ENCODE measurements at places on chromosomes 1 and 21. TPM values are rescaled to one million over a fixed set of nuclear protein-coding genes. Genes with fewer than 3 reads are reported as not detected.
A peak's percentile ranks its signal among the peaks of the same experiment; 100 is the strongest.

The TRIM67 gene
- total RNA-seq, result 0.09 TPM

The SERPINC1 gene
- total RNA-seq, result not detected

DNA sequence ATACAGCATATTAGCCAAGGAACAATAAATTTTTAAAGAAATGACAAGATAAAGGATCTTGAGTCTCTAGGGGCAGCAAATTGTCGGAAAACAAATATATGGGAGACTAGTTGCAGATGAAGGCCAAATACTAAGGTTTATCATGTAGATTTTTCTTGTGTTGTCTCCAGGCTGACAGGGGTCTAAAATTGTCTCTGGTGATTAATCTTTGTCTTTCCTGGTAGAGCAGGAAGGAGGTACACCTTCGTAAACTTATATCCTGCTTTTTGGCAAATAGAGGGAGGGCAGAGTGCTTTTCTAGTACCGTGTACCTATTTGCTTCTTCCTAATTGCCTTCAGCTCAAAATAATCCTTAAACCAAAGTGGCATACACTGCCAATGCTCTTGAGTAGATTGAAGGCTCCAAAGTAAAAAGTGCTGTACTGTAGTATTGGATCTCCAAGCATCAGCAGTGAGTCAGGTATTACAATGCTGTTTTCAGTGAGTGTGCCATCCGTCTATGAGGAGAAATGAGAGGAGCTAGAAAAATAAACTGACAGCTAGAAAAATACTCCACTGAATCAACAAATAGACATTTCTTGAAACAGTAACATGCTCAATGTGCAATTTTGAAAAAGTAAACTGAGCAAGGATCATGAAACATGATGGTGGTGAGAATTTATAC is 1.8 kb upstream of the LEPR start:
- no peak for DNase-seq

DNA sequence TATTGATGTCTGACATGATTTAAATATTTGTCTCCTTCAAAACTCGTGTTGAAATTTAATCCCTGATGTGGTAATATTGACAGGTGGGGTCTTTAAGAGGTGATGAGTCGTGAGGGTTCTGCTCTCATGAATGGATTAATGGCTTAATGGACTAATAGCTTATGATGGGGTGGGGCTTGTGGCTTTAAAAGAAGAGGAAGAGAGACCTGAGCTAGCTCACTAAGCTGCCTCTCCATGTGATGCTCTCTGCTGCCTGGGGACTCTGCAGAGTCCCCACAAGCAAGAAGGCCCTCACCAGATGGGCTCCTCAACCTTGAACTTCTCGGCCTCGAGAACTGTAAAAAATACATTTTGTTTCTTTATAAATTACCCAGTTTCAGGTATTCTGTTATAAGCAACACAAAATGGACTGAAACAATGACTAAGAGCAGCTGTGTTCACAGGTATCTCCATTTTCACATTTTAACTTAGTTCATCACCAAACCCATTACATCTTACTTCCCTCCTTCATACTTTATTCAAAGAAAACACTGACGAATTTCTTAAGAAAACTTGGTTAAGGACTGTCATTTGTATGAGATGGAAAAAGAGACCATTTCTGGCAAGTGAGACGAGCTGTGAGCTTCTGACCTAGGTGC is 12.1 kb upstream of the AIM2 start:
- DNase-seq, result no peak

GRCh38 chr1:225517697-225518096 is 89.9 kb upstream of the LBR start:
- no peak for DNase-seq

DNA sequence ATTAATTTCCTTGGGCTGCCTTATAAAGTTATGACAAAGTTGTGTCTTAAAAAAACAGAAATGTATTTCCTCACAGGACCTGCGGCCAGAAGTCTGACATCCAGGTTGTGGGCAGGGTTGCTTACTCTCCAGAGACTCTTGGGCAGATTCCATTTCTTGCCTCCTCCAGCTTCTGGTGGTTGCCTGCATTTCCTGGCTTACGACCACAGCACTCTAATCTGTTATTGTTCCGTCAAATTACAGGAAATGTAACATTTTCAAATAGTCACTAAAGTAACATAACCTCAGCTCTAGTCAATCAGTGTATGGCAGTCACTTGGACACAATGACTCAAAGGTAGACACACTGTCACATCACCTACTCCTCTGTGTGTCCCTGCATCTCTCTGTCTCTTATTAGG is 226.8 kb downstream of the DNAH14 start:
- DNase-seq, result no peak

The ALPL gene
- total RNA-seq, result 242 TPM

DNA sequence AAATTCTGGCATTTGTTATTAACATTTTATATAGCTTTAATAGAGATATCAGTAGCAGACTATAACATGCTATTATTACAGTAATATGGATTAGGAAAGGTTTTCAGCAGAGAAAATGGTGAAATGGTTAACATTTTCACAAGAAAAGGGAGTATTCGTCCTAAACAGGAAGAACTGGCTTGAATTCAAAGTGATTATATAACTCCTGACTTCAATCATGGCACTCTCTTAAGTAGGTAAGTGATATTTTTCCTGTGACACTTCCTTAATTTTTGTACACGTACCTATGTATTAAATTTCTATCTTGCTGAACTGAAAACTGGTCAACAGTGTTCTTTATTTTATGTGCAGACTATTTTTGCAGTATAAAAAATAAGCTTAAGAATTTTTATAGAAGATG is 67.9 kb upstream of the CNN3 start:
- DNase-seq, result no peak

- peak; percentile 79 for DNase-seq
Measured at GRCh38 chr1:68112835-68113243, 62.4 kb upstream of the DIRAS3 start.

DNA sequence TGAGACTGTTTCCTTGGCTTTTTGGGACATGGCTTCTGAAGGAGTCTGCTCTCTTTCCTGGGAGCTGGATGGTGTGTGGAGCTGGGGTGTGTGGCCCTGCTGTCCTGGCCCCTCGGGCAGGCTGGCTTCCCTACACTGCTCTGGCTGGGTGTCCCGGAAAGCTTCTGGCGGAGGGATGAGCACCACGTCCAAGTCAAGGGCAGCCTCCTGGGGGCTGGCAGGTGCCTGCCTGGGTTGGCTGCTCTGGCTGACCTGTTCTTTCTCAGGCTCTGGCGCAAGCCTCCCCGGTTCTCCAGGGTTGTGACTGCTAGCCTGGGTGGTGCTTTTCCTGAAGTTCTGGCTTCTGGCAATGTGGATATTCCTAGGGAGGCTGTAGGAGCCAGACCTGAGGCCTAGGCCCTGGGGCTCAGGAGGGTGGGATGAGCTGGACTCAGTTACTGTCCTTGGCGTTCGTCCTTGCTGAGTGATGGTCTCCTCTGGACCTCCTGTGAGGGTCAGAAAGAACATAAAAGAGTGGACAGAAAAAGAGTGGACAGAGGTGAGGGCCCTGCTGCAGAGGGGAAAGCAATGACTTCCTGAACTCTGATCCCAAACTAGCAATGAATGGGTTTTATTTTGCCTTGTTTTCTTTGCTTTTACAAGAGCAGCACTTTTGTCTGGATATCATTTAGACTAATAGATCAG is 9.4 kb downstream of the C1orf116 start:
- no peak for DNase-seq

GRCh38 chr1:19325958-19326747 is 14.0 kb downstream of the SLC66A1 start:
- no peak for DNase-seq

The CFAP74 gene
- total RNA-seq, result 20.8 TPM

- no peak for DNase-seq
Measured at GRCh38 chr1:67317803-67318202, 10.1 kb downstream of the IL12RB2 start.

GRCh38 chr1:9233241-9233941 is 1.2 kb upstream of the H6PD start:
- DNase-seq, result peak; percentile 49

GRCh38 chr1:43596579-43596978 is 53.4 kb upstream of the KDM4A start:
- DNase-seq, result no peak

DNA sequence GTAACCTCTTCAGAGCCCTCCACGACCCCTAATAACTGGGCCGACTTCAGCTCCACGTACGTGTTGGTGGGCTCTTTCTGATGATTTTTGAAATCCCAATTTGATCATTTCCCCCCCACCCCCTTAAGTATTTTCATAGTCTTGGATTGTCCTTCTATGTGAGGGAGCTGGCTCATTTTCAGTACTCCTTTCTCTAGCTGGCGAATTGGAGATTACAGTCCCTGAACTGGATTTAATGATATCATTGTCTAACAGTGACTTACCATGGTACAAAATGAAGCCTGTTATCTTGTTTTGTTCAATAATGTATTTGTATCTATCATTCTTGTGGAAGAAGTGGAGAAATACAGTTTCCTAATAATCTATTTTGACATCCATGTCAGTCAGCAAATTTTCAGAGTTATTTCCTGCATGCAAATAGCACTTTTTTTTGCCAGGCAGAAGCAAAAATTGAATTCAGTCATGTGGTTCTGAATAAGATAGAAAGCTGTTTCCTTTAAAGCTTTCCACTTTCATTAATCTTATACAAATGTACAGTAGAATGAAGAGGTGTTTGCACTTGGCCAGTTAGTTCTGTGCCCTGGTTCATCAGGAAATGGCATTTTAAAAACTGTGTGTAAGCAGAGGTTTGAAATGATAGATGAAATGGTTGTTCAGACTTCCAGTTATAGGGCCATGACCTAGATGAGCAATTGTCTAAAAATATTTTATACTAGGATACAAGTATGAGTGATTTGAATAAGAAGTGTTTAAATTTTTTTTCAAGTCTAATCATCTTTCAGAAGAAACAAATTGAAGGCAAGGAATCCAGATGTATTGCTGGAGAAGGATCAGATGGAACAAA is 104.2 kb downstream of the ATP5PO start:
- DNase-seq, result no peak

- DNase-seq, result no peak
Measured at GRCh38 chr1:9858293-9859035, 34.7 kb upstream of the CLSTN1 start.

DNA sequence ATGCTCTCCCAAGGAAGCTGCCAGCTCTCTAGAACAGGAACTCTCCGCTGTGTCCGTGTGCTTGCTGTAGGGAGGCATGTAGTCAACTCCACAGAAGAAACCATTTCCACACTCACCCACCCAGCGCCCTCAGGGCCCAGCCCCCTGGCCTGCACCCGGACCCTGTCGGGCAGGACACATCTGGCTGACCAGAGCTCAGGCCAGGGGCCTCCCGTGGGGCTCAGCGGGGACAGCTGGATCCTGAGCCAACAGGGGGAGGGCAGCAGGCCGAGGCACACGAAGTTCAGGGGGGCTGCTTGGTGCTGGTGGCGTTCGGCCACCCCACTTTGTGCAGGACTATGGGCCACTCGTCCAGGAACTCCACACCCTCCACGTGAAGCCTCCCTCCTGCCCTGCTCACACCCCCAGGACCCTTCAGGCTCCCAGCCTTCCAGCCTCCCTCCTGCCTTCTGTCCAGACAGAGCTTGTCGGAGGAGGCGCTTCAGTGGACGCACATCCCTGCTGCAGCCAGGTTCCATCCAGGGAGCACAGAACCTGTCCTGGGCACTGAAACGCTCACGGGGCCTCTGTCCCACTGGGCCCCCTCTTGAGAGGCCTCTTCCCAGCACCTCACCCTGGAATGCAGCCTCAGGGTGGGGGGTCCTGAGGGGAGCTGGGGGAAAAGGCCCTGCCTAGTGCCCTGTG is 15.0 kb upstream of the FAAP20 start:
- DNase-seq, result no peak

- DNase-seq, result no peak
Measured at GRCh38 chr1:173553312-173553711, 49.6 kb downstream of the SLC9C2 start.

DNA sequence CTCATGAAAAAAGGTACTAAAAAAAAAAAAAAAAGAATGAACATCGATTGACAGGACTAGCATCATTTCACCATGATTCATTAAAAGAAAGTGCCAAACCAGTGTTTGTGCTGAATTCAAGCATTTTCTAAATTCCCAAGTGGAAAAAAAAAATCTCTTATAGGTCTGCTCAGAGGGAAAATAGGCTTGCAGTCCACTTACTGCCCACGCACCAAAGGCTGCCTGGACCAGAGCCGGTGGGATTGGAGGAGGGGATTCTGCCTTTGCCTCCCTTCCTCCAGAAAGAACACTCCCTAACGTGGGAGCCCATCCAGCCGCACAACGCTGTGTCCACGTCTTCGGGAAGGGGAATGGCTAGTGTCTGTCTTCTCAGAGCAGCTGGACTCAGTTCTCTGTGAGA is 5.5 kb upstream of the TRAPPC10 start:
- DNase-seq, result no peak

GRCh38 chr1:64809309-64809708 is 64.4 kb downstream of the RAVER2 start:
- no peak for DNase-seq

GRCh38 chr1:116477429-116477828 is 93.4 kb downstream of the CD58 start:
- no peak for DNase-seq

GRCh38 chr1:247434005-247434404 is 18.0 kb downstream of the NLRP3 start:
- no peak for DNase-seq

- no peak for DNase-seq
Measured at GRCh38 chr21:42548687-42549406, 35.2 kb downstream of the SLC37A1 start.

DNA sequence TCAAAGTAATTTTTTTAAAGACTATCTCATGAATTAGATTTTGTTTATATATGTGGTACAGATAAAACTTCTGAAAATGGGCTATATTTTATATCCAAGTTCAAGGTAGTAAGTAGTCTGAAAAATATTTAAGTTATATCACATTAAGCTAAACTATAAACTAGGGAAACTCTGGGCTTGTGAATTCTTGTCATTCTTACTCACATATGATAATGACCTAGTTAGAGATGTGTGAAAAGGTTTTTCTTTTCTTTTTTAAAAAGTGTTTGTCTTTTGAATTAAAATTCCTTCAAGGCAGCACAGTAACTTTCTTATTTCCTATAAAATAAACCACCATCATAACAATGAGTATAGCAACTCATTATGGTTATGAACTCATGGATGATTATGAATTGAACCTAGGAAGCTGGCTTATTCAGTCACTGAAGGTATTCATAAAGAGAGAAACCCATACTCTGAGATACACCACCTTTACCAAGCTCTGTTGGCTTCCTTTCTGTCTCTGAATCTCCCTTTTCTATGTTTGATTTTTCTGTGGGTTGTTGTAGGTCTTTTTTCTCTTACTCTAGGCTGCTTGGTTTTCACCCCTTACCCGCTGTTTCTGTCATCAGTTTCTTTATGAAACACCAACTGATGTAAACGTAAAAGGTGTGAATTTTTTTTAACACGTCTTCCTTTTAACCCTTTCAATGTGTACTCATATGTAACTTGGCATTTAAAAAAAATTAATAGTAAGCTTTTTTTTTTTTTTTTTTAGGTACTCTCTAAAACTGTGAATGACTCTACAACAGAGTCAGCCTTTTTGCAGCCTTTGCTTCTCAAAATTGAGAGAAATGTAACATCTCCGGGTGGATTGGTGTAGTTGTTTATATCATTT is 25.2 kb downstream of the IL12RB2 start:
- no peak for DNase-seq

- DNase-seq, result no peak
Measured at GRCh38 chr1:17217607-17218006, 12.7 kb downstream of the PADI1 start.

GRCh38 chr1:78492386-78492950 is 1.7 kb downstream of the PTGFR start:
- DNase-seq, result no peak

Data from lung (tissue), 17 donors.